Hematopoietic multipotent progenitor cell treated with erythropoietin and hydrocortisone succinate and interleukin-3 and kit ligand, for 15 days (in vitro differentiated cells): ENCODE measurements at places on chromosomes 1 and 21.

DNA sequence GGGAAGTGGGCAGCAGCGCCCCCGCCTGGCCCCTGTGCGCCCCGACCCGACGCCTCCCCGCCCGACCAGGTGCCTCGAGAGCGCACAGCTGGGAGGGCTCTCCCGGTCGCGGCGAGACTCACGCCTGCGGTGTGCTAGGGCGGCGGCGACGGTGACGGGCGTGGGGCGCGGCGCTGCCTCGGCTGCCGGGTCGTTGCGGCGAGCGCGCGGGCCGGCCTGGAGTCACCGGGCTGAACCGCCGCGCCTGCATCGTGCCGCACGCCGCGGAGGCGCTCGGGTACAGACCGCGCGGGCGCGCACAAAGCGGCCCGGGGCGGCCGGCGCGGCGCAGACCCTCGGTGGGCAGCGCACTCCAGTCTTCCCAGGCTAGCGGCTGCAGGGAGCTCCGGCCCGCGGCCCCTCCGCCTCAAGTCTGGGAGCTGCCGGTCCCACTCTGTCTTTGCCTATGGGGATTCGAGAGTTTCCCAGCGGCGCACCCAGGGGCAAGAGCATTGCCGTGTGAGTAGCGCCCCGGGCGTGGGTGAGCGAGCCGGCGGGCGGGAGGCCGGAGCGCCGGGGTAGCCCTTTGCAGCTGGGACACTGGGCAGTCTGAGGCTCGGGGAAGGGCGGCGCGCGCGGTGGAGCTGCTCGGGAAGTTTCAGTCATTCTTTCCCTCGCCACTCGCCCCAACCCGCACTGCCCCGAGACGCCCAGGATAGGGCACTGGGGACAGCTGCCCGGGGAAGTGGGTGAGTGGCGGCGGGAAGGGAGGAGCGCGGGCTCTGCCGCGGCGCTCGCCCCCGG lies at the start of gene SLC35F3:
SLC35F3 (plus strand) TSS at position 44 of the 783 bp plus-strand sequence.
- no peak for DNase-seq

DNA sequence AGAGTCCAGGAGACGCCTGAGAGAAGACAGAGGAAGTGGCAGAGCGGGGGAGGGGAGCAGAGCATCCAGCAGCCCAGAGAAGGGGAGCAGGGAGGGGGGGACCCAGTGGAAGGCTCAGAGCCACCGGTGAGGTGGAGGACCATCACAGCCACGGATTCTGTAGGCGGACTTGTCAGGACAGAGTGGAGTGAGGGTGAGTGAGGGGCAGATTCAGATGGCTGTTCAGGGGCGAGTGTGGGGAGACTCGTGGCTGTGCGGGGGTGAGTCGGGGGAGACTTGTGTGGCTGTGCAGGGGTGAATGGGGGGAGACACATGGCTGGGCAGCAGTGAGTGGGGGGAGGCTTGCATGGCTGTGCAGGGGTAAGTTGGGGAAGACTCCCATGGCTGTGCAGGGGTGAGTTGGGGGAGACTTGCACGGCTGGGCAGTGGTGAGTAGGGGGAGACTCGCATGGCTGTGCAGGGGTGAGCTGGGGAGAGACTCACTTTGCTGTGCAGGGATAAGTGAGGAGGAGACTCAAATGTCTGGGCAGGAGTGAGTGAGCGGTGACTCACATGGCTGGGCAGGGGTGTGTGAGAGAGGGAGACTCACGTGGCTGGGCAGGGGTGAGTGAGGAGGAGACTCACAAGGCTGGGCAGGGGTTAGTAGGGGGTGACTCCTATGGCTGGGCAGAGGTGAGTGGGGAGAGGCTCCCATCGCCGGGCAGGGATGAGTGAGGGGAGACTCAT lies 56.8 kb upstream of the ABCG1 start:
- no peak for DNase-seq

GRCh38 chr1:153698020-153698922 lies 19.8 kb downstream of the NPR1 start:
- peak; percentile 52 for DNase-seq

- DNase-seq: no peak
Observed at GRCh38 chr1:176049582-176049981, 157.5 kb downstream of the COP1 start.

GRCh38 chr1:101360506-101360905 lies 123.7 kb downstream of the S1PR1 start:
- DNase-seq: no peak

DNA sequence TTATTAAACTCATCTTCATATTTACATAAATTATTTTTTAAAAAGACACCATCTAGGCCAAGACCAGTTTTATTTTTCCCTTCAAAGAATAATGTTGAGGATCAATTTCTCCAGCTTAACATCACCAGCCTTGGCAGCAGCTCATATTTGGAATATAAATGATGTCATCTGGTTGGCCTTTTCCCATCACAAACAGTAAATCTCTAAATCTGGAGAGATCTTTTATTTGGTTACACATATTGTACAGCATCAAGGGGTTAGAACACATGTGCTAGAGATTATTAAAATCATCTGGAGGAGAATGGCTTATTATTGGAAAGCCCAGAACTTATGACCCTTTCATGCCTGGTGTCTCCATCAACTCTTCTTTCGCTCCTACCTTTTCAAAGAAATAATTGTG lies 508.8 kb downstream of the PLPP3 start:
- no peak for DNase-seq

GRCh38 chr1:116458695-116459094 lies 85.7 kb downstream of the ATP1A1 start:
- DNase-seq: no peak

DNA sequence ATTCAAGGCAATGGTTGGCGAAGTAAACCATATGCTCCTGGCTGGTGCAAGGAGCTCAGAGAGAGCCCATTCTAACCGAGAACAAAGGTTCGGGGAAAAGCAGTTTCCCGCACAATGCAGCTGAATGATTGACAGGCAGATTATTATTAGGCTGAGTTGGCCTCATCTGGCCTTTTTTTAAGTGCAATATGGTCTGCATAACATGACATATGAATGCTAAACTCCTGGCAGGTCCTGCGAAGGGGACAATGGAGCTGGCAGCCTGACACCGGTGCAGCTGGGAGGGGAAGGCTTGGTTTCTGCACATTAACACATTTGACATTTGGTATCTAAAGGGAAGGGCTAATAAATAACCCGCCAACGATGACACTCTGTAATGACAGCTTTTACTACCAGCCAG lies 92.0 kb downstream of the MIS18A start:
- DNase-seq: no peak

- no peak for DNase-seq
Observed at GRCh38 chr1:168905633-168906032, 176.6 kb upstream of the DPT start.

DNA sequence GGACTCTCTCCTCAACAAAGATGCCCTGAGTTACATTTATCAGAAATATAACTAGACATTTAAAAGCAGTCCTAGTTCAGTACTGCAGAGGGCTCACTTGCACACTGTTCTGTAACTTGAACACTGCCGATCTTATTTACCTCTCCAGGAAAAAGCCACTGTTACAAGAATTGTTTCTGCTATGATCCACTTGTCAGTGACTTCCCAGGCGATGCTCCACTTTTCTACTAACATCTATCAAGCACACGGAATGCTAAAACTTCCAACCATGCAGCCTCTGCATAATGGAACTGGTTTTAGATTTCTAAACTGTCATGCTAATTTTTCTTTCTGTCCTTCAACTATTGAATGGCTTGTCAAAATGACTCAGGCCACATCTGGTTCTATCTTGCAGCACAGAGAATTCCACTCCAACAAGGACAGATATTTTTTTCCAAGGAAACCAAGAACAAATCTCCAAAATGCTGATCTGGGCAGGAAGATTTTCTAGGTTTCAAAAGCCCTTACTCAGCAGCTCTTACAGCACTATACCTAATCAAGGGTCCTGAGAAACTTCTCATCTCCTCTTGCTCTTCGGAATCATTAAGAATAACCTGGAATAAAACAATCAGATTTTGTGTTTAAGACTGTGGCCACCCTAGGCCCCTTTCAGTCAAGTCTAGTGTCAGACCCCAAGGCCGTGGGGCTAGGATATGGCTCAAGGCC lies 9.9 kb downstream of the SEC16B start:
- DNase-seq: no peak

DNA sequence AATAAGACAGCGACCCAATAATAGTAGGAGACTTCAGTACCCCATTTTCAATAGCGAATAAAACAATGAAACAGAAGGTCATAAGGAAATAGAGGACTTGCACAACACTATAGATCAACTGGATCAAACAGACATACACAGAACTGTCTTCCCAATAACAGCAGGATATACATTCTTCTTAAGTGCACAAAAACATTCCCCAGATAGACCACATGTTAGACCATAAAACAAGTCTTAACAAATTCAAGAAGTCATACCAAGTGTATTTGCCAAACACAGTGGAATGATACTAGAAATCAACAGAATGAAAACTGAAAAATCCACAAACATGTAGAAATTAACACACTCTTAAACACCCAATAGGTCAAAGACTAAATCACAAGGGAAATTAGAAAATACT lies 78.0 kb downstream of the LBR start:
- no peak for DNase-seq

GRCh38 chr1:104456724-104457123 lies 707.0 kb downstream of the AMY1C start:
- DNase-seq: no peak

GRCh38 chr1:8878448-8878697 lies at the start of gene ENO1:
ENO1 (minus strand) TSS chr1:8878686; CDS start chr1:8874908, 3,778 bp downstream.
- DNase-seq: no peak

- DNase-seq: no peak
Observed at GRCh38 chr1:67162954-67163353, 3.3 kb upstream of the IL23R start.

DNA sequence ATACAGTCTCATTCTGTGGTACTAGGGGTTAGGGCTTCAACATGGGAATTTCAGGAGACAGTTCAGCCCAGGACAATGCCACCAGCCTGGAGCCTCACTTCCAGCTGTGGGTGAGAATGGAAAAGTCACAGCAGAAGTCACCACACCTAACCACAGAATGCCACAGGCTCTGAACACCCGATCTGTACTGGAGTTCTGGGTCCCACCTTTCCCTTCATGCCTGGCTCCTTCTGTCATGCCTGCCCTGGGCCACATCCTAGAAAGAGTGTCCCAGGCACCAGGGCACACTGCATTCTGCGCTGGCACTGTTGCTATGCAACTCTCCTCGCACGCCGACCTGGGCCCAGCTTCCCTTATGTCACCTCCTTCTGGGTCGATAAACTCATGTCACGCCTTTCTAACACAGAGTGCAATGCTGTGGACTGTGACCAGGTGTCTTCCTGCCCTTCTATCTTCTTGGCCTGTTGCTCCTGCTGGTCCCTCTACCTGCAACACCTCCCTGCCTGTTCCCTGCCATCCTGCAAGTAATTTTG lies 21.2 kb downstream of the RCSD1 start:
- no peak for DNase-seq

DNA sequence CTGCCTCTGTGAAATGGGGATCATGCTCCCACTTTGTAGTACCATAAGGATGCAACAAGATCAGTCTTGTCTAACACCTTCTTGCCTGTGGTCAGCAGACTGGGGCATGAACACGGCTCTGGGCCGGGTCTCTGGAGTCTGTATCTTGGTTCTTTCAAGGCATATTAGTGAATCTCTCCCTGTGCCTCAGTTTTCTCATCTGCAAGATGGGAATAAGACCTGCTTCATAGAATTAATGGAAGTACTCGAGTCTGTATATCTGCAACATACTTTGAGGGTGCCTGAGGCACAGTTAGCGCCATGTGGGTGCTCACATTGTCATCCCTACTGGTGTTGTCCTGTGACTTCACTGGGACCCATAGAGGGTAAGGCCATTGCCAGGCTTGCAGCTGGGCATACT lies 84.6 kb downstream of the IGSF21 start:
- no peak for DNase-seq

- no peak for DNase-seq
Observed at GRCh38 chr1:203612932-203613682, 13.5 kb upstream of the ATP2B4 start.

DNA sequence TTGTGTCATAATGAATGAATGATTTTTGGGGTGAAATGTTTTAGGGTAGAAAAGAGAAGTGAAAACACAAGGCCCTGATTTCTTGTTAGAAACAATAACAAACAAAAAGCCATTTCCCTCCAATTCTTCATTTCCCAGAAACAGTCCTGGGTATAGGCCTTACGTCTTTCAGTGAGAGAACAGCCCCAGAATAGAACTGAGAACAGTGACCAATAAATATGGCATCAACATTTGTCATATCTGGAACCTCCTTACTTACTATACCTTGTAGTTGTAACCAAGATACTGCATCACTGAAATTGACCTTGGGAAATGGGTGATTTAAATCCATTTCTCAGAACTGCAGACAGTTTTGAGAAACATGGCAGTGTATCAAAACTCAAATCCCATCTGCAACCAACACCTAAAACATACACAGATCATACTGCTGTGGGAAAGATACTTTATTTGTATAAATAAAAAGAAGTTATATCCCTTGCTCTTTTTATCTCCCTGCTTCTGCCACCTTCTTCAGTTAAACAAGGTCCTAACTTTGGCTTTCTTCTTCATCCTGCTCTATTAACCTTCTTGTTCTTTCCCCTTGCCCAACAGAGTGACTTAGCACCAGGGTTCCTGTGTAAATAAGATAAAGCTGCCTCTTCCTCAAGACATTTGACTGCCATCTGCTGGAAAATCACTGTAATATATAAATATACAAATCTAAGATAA lies 19.5 kb downstream of the XKR8 start:
- peak; percentile 92 for DNase-seq

GRCh38 chr1:218969006-218969405 lies 204.7 kb upstream of the LYPLAL1 start:
- DNase-seq: no peak

DNA sequence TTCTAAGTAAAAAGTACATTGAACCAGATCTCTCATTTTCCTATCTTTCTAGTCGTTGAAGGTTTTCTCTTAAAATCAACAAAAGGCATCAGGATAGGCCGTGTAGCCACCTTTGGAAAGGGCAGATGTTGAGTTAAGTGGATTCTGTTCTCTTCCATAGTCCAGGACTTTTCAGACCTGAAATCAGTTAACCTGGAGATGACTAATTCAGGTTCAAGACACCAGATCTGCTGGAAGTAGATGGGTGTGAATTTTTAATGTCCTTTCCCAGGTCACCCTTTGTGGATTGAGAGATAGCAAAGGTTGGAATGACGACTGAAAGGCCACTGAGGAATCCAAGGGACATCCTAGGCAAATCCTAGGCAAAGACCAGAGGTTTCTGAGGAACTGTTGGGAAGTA lies 172.8 kb downstream of the DHRS3 start:
- DNase-seq: no peak

DNA sequence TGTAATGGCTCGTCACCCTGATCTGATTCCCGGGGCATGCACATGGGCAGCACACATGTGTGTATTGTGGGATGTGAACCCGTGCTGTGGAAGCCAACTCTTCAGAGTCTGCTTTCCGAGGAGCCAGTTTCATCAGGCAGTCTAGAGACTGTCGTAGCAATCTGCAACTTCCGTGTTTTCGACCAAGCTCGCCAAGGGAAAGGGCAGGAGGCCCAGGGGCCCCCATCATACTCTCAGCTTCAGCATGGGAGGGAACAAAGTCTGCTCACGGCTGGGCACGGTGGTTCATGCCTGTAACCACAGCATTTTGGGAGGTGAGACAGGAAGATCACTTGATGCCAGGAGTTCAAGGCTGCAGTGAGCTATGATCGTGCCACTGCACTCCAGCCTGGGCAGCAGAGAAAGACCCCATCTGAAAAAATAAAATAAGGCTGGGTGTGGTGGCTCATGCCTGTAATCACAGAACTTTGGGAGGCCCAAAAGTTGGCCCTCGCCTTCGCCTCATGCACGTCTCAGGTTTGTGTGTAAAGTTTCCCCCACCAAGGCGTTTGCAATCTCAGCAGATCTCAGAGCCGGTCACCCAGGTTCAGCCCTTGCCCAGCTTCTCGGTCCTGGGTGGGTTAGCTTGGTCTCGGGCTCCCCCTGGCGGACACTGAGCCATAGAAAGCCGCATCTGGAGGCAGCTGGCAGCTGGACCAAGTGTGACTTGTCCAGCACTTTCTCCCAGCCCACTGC lies 48.5 kb upstream of the SLC25A33 start:
- peak; percentile 74 for DNase-seq

GRCh38 chr1:162385702-162386101 lies 4.2 kb downstream of the C1orf226 start:
- DNase-seq: no peak
